ENCODE measurements at places on chromosomes 11 and 22.

DNA sequence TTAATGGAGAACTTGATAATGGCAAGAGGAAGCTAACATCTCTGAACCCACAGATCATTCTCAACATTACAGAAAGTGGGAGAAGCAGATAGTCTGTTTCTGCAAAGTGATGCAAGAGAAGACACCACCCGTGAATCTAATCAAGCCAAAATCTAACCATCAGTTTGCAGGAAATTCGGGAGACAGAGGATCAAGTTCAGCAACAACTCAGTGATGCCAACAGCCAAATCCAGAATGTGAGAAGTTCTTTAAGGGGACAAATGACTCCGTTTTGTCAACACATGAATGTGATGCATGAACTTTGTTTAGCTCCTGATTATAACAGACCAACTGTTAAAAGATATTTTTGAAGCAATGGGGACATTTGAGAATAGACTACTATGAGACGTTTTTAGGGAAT is 95.2 kb upstream of the LDLRAD3 start:
- H3K4me3 ChIP-seq: no peak overlapping the region
- H3K36me3 ChIP-seq: no peaks in the 10 kb centered on the region
- no peak overlapping the region for H3K27ac ChIP-seq
- no peaks in the 10 kb centered on the region for H3K27me3 ChIP-seq
- DNase-seq: no peak
- H3K4me1 ChIP-seq: no peaks in the 10 kb centered on the region

- H3K4me3 ChIP-seq: no peak overlapping the region
- no peaks in the 10 kb centered on the region for H3K4me1 ChIP-seq
- H3K36me3 ChIP-seq: no peaks in the 10 kb centered on the region
These were observed 158.6 kb upstream of the CARD18 start for GRCh38 chr11:105298174-105298573.

GRCh38 chr22:30984317-30984716 is 15.3 kb downstream of the TUG1 start:
- no peaks in the 10 kb centered on the region for H3K27me3 ChIP-seq
- no peak overlapping the region for H3K27ac ChIP-seq
- DNase-seq: no peak
- H3K4me3 ChIP-seq: no peak overlapping the region

GRCh38 chr11:76598426-76598839 is 72.1 kb downstream of the LRRC32 start:
- no peaks in the 10 kb centered on the region for H3K4me1 ChIP-seq
- H3K27me3 ChIP-seq: no peaks in the 10 kb centered on the region
- no peaks in the 10 kb centered on the region for H3K36me3 ChIP-seq

GRCh38 chr11:69654660-69655478 is 13.9 kb downstream of the CCND1 start:
- no peaks in the 10 kb centered on the region for H3K27me3 ChIP-seq
- DNase-seq: peak; percentile 49
- no peak overlapping the region for H3K4me3 ChIP-seq
- no peak overlapping the region for H3K27ac ChIP-seq
- H3K4me1 ChIP-seq: no peaks in the 10 kb centered on the region
- H3K36me3 ChIP-seq: peaks cover 48% of the 10 kb centered on the region

Data from stomach (tissue), 19 donors.